ENCODE measurements at places on chromosomes 7 and 10.

- no peak for DNase-seq
These were observed 303.5 kb upstream of the AOAH start for GRCh38 chr7:37027557-37028341.

DNA sequence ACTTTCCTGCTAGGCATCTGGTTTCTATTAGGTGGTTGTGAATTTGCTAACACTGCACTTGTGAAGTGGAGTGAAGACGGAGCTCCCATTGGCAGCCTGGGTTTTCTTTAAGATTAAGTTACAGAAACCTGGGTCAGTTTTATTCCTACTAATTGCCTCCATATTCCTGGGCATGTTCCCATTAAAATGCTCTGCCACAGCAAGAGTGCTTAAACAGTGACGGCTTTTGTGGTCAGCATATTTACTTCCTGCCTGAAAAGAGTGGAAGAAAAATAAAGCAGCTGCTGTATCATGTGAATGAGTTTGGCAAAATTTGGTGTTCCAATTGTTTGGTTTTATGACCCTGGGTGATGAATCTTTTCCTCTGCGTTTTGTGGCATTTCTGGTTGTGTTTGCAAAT is 96.9 kb upstream of the PLXDC2 start:
- no peak for DNase-seq

- no peak for DNase-seq
These were observed 294.8 kb upstream of the KLF6 start for GRCh38 chr10:4079803-4080202.

DNA sequence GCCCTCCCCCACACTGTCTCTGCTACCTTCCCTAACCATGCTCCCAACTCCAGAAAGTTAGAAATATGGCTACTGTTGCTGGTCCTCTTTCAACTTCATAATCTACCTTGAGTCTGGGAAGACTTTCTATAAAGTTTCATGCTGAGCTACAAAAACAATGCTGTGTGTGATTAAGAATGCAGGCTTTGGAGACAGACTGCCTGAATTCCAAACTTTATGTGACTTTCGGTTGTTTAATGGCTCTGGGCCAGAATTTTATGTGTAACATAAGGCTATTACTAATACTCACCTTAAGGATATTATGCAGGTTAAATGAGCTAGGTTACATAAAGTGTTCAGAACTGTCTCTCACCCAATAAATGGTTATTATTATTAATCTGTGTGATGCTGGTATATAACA is 19.1 kb downstream of the BET1 start:
- peak; percentile 29 for DNase-seq

- no peak for DNase-seq
These were observed 141.4 kb upstream of the STK17A start for GRCh38 chr7:43441231-43442130.

GRCh38 chr10:121667948-121668313 is 69.7 kb upstream of the FGFR2 start:
- peak; percentile 92 for DNase-seq

GRCh38 chr10:69241575-69241974 is 21.4 kb downstream of the HKDC1 start:
- DNase-seq, result no peak

GRCh38 chr7:3968234-3968633 is 667.2 kb downstream of the SDK1 start:
- no peak for DNase-seq

GRCh38 chr10:56142092-56142728 is 218.8 kb downstream of the ZWINT start:
- no peak for DNase-seq

DNA sequence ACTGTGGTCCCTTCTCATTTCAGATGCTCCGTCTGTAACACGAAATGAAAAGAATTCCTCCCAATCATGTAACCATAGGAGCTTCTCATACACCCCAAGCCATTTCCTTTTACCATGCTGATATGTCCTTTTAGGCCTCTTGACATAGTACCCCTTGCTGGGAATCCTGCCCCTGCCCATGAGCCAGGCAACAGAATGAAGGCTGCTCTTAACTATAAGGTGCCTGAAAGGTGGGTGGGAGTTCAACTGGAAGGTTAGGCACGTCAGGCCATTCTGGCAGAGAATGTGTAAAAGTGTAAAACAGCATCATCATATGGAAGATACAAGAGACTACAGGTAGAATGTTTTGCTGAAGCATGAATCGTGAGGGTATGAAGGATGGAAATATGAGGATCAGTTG is 22.5 kb downstream of the IL2RA start:
- no peak for DNase-seq

DNA sequence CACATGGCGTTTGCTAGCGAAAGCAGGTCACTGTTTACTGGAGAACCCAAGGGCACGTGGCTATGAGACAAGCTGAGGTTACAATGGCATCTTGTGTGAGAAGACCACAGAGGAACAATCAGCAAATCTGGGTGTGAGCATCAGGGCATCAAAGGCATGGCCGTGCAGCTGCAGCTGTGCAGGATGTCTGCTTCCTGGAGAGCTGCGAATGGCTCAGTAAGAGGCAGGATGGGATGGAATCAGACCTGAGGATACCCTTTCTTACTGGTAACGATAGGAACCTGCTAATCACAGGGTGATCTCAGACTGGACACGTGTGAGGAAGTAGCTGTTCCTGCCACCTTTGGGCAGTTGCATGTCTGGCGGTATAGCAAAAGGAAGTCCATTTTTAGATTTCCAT is 119.5 kb downstream of the RNF216 start:
- DNase-seq, result no peak

DNA sequence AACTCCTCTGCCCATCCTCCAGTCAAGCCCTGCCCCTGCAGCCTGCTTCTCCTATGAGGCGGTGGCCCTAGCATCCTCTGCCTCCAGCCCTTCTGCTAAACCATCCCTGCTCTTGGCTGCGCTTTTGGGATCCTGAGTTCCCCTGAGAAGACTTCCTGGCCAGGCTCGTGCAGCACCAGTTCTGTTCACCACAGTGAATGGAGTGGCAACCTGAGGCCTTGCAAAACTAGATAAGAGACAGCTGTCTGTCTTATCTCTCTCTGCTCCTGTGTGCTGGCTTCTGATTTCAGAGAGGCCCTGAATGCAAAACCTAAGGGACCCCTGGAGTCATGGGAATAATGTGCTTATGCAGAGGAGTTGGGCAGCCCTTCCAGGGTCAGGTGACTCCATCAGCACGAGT is 119.2 kb downstream of the TMEM178B start:
- no peak for DNase-seq

GRCh38 chr10:129704225-129704624 is 237.2 kb downstream of the MGMT start:
- no peak for DNase-seq

DNA sequence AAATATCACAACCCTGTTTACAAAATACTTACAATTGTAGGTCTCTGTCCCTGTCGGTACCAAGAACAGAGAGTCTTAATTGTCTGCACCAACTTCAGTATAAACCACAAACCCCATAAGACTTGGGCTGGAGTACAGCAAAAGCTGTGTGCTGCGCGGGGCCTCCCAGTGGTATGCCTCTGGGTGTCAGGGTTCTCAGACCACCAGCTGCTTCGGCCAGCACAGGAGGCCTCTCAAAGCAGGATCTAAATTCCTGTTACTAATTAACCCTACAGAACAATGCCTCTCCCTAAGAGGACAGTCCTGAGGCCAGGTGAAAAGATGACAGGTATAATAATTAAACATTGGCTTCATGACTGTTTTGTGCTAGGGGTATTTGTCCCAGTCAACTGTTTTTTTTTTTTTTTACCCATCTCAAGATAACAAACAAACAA is 957 bp upstream of the SVIL start:
- DNase-seq, result no peak

GRCh38 chr10:15262036-15262713 is 93.7 kb upstream of the NMT2 start:
- no peak for DNase-seq

- DNase-seq, result no peak
These were observed 39.2 kb upstream of the LRRC17 start for GRCh38 chr7:102873470-102874165.

DNA sequence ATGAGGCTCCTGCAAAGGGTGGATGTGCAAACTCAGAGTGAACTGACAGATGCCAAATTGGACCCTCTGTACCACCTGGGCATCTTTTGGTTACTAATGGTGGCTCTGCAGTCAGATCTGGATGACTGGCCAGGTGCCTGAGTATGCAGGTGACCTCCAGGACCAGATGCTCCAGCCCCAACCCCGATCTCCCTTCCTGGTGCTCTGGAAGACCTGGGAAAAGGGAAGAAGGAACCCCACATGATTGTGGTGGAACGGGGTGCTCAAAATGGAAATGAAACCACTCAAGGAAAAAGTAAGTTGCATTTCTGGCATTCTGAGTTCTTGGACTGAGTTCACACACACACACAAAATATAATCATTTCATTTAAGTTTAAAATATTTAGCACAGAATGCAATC is 9.8 kb upstream of the AEBP1 start:
- no peak for DNase-seq

GRCh38 chr10:60238759-60239100 is 150.9 kb downstream of the ANK3 start:
- DNase-seq, result no peak

- DNase-seq, result peak; percentile 83
These were observed 15.9 kb upstream of the SLC25A16 start for GRCh38 chr10:68543004-68543918.
